ENCODE measurements at places on chromosomes 13 and 19.

DNA sequence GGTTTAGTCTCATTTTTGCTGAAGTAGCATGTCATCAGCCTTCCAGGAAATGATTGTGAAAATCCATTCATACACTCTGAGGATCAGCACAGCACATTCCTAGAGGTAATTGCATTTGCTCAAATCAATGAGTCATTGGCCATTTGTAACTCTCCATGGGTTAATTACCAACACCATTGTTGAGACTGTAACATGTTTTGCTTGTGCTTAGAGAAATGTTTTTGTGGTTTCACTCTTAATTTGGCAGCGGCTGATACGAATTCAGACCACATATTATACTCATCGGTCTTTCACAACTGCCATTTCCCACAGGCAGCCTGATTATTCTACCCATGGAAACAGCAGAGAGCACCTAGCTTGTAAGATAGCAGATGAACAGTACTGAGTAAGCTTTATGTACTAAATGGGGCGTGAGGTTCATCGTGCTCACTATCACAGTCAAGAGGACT, 110.3 kb downstream of the NHLRC3 start:
- no peak overlapping the region for H3K27ac ChIP-seq
- no peaks in the 10 kb centered on the region for H3K4me1 ChIP-seq
- DNase-seq = no peak
- no peaks in the 10 kb centered on the region for H3K27me3 ChIP-seq

GRCh38 chr13:22773465-22773864, 407.3 kb upstream of the SGCG start:
- no peaks in the 10 kb centered on the region for H3K36me3 ChIP-seq
- no peak for DNase-seq
- no peaks in the 10 kb centered on the region for H3K27me3 ChIP-seq
- no peak overlapping the region for H3K4me3 ChIP-seq
- no peaks in the 10 kb centered on the region for H3K4me1 ChIP-seq
- H3K27ac ChIP-seq = no peak overlapping the region

GRCh38 chr13:48505012-48505411, 27.9 kb downstream of the RCBTB2 start:
- H3K4me3 ChIP-seq = no peak overlapping the region
- H3K27me3 ChIP-seq = no peaks in the 10 kb centered on the region
- DNase-seq = no peak

- no peak overlapping the region for H3K4me3 ChIP-seq
- H3K27ac ChIP-seq = no peak overlapping the region
- H3K4me1 ChIP-seq = peaks cover 2% of the 10 kb centered on the region
- H3K36me3 ChIP-seq = no peaks in the 10 kb centered on the region
- H3K27me3 ChIP-seq = no peaks in the 10 kb centered on the region
Observed at GRCh38 chr19:57099199-57099661, 20.6 kb upstream of the USP29 start.

DNA sequence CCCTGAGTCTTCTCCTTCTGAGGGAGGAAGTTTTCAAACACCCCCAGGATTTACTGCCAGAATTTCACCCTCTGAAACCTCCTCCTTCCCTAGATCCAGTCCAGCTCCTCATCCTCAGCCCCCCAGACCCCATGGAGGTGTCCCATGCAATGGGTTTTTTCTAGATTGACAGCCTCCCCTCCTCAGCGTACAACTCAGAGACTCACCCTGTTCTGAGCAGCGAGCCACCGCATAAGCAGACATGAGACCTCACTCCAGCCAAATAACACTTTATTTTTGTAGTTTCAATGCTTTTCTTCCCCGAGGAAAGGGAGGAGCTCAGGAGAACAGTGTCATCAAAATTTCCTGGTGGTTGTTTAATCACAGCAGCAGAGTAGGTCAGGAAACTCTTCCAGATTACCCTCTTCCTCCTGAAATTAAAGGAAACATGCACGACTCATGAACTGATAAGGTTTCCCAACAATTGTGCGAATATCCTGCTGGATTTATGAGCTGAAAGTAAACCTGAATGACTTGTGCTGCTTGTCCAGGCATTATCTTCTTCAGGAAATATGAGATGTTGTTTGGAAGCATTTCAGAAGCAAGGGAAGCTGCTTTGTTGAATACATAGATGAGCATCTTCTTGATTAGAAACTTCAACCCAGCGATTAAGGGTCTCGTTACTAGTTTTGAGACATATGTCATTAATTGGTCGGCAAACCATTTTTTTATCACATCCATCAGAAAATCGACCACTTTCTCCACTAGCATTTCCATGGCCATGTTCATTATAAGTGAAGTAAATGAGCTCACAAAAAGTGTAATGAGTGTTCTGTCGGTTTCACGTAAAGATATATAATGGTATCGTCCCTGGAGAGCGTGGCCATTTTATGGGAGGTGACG, 36.2 kb downstream of the ERICH4 start:
- H3K27ac ChIP-seq = no peak overlapping the region
- no peaks in the 10 kb centered on the region for H3K4me1 ChIP-seq
- no peaks in the 10 kb centered on the region for H3K36me3 ChIP-seq

- H3K4me1 ChIP-seq = no peaks in the 10 kb centered on the region
- no peak overlapping the region for H3K27ac ChIP-seq
- DNase-seq = no peak
- H3K4me3 ChIP-seq = no peak overlapping the region
- no peaks in the 10 kb centered on the region for H3K27me3 ChIP-seq
Observed at GRCh38 chr13:30033681-30034457, 183.5 kb upstream of the UBL3 start.

Measured in tibial artery (tissue), 4 donors.